Urinary bladder (tissue), 4 donors: ENCODE measurements at places on chromosomes 2 and 18. TPM values are rescaled to one million over a fixed set of nuclear protein-coding genes. Genes with fewer than 3 reads are reported as not detected.

The ALPG gene
- not detected for polyA plus RNA-seq

The C2orf80 gene
- not detected for polyA plus RNA-seq

The KCNG2 gene
- polyA plus RNA-seq, result 0.46 TPM

The TP53I3 gene
- 16.9 TPM for polyA plus RNA-seq

The CAD gene
- 23.4 TPM for polyA plus RNA-seq

The KCNK3 gene
- polyA plus RNA-seq, result 11.4 TPM

The SELENOI gene
- 3.7 TPM for polyA plus RNA-seq

The CHAC2 gene
- 1.4 TPM for polyA plus RNA-seq

The GNAL gene
- 19.7 TPM for polyA plus RNA-seq

The RTP5 gene
- 0.06 TPM for polyA plus RNA-seq

The MERTK gene
- 16.1 TPM for polyA plus RNA-seq

The CHRND gene
- polyA plus RNA-seq, result not detected

The FAM237A gene
- not detected for polyA plus RNA-seq

The DYSF gene
- 22.9 TPM for polyA plus RNA-seq

The VWC2L gene
- polyA plus RNA-seq, result not detected

The FAM124B gene
- polyA plus RNA-seq, result 4.0 TPM

The PDIA6 gene
- polyA plus RNA-seq, result 139 TPM

The AKAIN1 gene
- polyA plus RNA-seq, result 0.41 TPM

The UCN gene
- polyA plus RNA-seq, result 1.5 TPM

The EEF1B2 gene
- polyA plus RNA-seq, result 707 TPM

The DNAJC10 gene
- polyA plus RNA-seq, result 25.2 TPM

The ZBTB14 gene
- polyA plus RNA-seq, result 9.7 TPM

The SRBD1 gene
- 7.2 TPM for polyA plus RNA-seq
